ENCODE measurements at places on chromosomes 2 and 18.

DNA sequence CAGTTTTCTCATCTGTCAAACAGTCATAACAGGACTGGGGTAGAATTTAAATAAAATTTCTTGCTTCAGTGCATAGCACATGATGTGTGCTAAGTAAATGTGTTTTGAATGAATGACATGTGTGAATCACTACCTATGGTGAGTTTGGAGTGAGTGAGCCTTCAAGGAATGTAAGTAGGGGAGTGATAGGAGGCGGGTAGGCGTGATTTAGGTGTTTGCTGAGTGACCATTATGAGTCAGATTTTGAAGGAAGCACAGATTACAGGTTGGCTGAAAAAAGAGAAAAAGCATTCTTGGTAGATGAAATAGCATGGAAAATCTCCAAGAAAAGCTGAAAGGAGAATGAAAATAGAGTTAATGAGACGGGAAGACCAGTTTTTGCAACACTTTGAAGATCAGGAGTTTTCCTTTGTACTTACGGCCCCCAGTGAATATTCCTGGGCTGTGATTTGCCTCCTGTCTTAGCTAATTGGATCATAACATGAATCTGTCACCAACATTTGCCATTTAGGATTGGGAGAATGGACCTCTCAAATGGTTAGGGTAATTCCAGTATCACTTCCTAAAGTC is 136.9 kb upstream of the GATA6 start:
- DNase-seq, result no peak

GRCh38 chr2:201931951-201932350 is 101.7 kb upstream of the FZD7 start:
- no peak for DNase-seq

GRCh38 chr18:31268985-31269406 is 49.0 kb upstream of the DSG1 start:
- DNase-seq, result no peak

DNA sequence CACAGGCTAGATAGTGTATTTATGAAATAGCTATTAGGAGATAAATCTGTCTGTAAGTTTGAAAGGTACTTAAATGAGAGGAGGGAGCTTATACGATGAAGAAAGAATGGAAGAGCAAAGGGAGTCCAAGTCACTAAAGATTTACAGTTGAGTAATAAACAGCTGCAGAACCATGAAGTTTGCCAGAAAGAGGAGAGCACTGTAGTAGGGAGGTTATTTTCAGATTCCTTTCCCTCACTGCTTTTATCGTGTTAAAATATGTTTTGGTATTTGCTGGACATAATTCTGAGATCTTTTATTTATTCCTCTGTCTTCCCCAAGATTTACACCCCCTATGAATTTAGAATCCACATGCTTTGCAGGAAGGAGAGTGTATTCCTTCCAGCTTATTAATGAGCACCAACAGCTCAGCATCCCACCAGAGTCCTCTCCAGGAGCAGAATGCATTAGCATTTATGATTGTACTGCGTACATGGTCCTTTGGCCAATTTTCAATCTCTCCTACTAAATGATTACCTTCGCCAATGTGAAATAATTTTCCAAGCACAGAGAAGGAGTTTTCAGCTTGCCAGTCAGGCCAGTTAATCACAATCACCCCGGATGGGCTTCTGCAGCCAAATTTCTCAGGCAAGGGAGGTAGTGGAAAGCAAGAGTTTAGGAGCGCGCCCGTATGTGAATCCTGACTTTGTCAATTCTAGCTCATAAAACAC is 297.0 kb downstream of the NBAS start:
- DNase-seq, result no peak
